Natural killer cell treated with Interleukin-12 subunit alpha and Interleukin-12 subunit beta and Interleukin-15 and Interleukin-18, amount 100 ng/mL, for 72 hours (primary cell): ENCODE measurements at places on chromosomes 3 and 15. TPM values are rescaled to one million over a fixed set of nuclear protein-coding genes. Genes with fewer than 3 reads are reported as not detected.

- no peak overlapping the region for H3K27ac ChIP-seq
- peaks cover 3% of the 10 kb centered on the region for H3K4me1 ChIP-seq
- peaks cover 16% of the 10 kb centered on the region for H3K27me3 ChIP-seq
- no peak overlapping the region for H3K4me3 ChIP-seq
Measured at GRCh38 chr15:25663515-25663914, 199.6 kb downstream of the ATP10A start.

PIGBOS1 gene
- 13.2 TPM for total RNA-seq

GRCh38 chr15:80923668-80924067 is 66.0 kb downstream of the MESD start:
- H3K4me3 ChIP-seq, result no peak overlapping the region
- H3K27ac ChIP-seq, result no peak overlapping the region
- DNase-seq, result no peak
- no peaks in the 10 kb centered on the region for H3K27me3 ChIP-seq

DNA sequence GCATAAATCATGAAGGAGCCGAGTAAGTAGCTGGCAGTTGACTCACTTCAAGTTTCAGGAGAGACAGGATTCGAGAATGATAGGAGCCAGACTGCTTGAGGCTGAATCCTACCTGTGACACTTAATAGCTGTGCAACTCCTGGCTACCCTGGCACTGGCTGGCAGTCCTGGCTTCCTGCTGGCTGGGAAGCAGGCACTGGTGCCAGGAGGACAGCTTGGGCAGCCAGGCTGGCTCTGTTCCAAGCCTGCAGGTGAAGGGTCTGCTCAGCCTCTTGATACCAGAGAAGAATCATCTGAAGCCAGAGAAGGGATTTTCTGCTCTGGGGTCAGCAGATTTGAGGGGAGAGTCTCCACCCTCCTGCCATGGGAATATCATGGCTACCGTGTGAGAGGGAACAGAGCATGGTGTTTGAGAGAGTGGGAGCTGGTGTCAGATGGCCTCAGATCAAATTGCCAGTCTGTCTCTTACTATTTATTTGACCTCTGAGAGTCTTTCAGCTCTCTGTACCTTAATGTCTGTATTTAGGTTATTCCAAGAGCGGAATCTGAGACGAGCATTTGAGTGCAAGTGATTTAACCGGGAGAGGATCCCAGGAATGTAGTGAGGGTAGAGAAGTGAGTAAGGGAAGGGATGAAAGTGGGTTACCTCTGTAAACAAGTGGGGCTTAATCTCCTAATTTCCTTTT is 4.4 kb upstream of the XIRP1 start:
- no peaks in the 10 kb centered on the region for H3K36me3 ChIP-seq
- no peaks in the 10 kb centered on the region for H3K27me3 ChIP-seq
- no peak overlapping the region for H3K4me3 ChIP-seq
- H3K27ac ChIP-seq, result no peak overlapping the region
- peaks cover 23% of the 10 kb centered on the region for H3K4me1 ChIP-seq

A4GNT gene
- total RNA-seq, result not detected

CAPN7 gene
- 27.9 TPM for total RNA-seq
